Urothelium cell line (cell line): ENCODE measurements at places on chromosomes 5 and 9.

GRCh38 chr5:38541174-38541725 is 15.2 kb downstream of the LIFR start:
- no peak for DNase-seq

DNA sequence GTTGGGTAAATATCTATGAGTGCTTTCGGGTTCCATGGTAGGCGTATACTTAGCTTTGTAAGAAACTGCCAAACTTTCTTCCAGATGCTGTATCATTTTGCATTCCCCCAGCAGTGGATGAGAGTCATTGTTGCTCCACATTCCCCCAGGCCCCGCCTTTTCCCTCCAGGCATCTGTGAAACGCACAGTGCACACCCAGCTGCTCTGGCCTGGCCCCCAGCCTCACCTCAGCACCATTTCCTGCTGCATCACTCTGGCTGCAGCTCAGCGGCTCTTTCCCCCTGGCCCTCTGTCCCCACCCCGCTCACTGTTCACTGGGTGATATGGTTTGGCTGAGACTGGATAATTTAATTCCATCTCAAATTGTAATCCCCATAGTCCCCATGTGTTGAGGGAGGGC is 76.6 kb upstream of the SPTLC1 start:
- DNase-seq = no peak

DNA sequence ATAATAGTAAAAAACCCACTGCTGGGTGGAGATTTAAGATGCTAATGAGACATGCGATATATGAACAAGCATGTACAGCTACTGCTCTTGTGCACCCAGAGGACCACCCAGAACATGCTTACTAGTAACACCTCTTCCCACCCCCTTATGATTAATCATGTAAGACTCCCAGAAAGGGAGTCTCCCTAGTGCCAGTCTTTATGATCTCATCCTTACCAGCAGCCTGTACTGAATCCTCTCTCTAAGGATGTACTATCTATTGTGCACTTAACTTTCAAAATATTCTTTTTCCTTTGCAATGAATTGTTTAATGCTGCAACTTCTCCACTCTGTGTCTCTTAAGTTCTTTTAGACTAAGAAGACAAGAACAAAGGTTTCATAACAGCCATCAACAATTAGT is 9.1 kb upstream of the MAT2B start:
- DNase-seq = no peak

GRCh38 chr9:113164536-113165300 is 13.9 kb downstream of the SLC31A2 start:
- no peak for DNase-seq

GRCh38 chr5:77816686-77817085 is 40.5 kb upstream of the TBCA start:
- DNase-seq = no peak

GRCh38 chr9:107704774-107705173 is 215.2 kb upstream of the KLF4 start:
- no peak for DNase-seq

DNA sequence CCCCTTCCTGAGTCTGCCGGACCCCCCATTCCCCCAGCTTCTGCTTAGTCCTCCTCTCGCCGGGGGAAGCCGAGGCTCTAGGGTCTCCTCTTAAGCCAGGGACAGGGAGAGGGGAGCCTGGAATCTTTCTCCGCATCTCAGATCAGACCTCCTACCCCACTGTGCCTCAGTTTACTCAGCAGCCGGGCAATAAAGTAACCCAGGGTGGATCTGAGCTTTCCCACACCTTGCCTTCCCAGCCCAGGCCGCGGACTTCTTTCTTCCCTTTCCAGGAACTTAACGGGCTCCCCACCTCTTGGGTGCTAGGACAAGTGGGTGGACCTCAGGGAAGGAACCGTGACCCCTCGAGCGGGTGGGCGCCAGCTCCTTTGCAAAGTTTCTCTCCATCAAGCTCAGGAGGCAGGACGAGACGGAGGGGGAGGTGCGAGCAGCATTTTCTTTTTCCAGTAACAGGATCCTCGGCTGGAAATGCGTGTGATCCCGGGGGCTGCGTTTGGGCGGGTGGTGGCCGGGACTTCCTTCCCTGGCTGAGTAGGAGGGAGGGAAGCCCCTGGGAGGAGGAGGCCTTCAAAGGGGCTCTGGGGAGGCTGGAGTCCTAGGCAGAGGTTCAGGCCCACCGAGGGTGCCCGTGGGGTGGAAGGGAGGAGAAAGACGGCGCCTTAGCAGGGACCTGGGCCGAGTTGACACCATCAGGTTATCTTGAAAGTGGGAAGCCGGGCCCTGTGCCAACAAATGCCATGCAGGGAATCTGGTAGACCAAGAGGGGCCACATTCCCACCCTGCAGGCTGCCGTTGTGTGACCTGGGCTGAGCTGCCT is 795 bp downstream of the DAB2IP start:
- no peak for DNase-seq

- DNase-seq = no peak
Measured at GRCh38 chr9:120447959-120448500, 131.9 kb downstream of the CDK5RAP2 start.

DNA sequence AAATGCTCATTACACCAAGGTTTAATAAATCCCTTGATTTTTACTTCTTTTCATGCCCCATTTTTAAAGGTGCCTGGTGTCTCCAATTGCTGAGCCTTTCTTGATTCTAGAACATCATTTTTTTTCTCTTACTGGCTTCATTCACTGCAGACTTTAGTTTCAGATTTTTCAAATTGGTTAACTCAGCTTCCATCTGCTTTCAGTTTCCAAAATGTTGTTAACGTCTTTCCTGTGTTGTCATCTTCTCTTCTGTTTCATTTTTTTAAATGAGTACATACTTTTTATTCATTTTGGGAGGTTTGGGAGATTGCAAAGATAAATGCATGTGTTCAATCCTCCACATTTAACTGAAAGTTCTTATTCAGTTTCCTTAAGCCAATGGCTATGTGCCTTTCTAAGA is 126.4 kb upstream of the CCNG1 start:
- DNase-seq = no peak

DNA sequence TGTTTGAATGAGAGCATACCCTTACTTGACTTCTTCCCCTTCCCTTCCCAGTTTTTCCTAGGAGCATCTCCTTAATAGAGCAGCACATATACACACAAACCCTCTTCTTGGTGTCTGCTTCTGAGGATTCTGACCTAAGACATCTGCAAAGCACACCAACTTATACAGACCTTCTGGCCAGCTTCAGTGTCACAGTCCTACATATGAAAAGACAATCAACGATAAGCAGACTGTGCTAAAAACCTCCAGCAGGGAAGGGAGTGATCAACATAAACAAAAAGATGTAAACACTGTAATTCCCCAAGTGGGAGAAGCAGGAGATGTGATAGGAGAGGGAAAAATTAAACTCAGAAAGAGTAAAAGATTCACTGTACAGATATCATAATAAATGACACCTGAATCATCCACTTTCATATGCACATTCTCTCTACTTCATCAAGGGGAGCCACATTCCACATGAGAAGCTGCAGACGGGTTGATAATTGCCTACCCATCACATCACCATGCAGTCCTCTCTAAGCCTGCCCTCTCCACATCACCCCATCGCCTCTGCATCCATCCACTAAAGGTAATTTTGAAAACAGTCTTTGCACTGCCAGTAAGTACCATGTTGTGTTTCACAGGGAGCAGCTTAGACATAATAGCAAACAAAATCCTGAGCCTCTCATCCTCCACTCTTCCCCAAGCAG is 13.0 kb downstream of the APBA1 start:
- DNase-seq = no peak

DNA sequence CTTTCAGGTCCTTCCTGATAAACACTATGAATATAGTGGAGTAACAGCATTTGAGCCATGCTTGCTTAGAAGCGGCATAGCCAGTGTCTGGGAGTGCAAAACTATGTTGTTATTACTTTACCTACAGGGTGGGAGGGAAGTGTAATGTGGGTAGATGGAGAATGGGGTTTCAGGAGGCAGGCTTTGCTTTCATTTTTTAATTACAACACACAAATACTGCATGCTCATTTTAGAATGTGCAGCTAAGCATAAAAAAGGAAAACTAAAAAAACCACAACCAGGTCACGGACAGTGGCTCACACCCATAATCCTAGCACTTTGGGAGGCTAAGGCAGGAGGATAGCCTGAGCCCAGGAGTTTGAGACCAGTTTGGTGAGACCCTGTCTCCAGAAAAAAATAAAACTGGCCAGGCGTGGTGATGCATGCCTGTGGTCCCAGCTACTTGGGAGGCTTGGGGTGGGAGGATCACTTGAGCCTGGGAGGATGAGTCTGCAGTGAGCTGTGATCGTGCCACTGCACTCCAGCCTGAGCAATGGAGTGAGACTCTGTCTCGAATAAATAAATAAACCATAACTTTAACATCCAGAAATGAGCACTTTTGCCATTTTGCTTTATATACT is 20.2 kb downstream of the HAVCR1 start:
- no peak for DNase-seq

GRCh38 chr9:110058304-110058953 is 149.5 kb downstream of the C9orf152 start:
- DNase-seq = peak; percentile 50

GRCh38 chr5:170913573-170913972 is 51.8 kb downstream of the RANBP17 start:
- DNase-seq = no peak

DNA sequence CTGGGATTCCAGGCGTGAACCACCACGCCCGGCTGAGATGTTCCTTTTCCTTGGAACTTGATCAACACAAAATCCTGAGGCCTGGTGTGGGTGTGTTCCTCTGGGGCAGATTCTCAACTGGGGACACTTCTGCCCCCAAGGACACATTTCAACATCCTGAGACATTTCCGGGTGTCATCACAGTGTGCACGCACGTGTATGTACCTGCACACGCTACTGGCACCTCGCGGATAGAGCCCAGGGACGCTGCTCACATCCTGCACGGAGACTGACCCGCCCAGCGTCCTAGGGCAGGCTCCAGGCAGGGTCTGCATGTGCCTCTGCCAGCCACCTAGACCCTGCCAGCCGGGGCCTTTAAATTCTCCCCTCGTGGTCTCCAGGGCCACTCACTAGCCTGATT is 8.0 kb downstream of the SAPCD2 start:
- DNase-seq = no peak

DNA sequence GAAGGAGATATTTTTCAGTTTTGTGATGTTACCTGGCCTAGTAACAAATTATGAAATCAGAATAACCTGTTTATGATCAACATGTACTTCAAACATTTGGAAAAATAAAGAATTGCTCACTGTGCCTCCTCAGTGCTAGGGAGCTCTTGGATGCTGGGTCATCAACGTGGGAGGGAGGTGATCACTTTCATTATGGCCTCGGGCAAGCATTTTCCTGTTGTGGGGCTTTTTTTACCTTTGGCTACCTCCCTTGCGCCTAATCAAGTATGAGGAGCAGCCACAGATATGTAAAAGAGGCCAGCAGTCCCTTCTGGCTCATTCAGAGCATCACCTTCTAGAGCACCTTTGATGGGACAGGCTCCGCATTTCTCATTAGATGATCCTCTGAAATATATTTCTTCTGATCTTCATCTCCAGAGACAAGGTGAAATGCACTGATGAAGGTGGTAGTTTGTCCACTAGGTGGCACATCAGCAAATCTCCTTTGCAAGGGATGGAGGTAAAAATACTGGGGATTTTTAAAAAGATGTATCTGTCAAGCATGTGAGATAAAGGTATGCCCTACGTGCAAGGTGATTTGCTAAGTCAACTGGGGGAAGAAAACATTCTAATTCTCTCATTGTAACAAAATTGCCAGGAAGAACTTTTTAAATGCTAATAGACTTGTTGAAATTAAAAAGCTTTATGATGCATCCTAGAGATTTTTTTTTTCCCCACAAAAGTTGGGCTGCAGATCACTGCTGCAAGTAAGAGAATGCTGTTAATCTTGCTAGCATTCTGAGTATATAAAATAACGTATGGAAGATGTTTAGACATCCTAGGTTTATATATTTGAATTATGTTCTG is 218.2 kb downstream of the MAST4 start:
- DNase-seq = peak; percentile 62

GRCh38 chr9:11500780-11501179 is 888.0 kb upstream of the PTPRD start:
- no peak for DNase-seq

DNA sequence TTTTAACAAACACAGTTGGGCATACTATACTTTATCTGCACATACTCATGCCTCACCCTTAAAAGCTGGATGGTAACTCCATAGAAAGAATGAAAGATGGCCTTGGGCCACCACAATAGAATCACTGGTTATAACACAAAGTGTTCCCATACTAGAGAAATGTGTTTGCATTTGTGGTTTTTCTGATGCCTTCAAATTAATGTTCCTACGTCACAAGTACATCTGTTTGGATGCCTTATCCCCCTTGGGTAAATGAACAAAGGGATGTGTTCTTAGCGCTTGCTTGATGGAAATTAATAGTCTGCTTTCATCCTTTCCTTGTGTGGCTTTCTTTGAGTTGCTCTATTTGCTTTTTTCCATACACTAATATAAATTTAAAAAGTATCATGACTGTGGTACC is 291.1 kb upstream of the PDE4D start:
- no peak for DNase-seq

DNA sequence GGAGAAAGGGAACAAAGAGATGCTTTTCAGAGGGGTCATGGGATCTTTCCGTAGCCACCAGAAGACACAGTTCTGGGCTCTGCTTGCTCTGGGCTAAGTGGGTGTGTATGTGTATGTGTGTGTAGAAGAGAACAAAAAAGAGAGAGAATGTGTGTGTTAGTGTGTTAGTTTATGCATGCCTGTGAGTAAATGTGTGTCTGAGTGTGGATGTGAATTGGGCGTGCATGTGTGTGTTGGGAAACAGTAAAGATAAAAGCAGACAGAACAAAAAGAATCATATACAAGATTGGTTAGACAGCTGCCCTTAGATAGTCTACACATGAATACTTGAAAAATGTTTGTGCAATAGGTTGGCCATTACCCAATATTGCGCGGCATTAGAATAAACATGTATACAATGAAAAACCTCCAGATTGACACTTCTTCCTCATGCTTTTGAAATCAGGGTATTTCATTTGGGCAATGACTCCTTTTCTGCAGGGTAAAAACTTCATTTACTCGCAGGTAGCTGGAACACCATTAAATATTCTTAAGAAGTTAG is 36.5 kb upstream of the HSPA9 start:
- no peak for DNase-seq

DNA sequence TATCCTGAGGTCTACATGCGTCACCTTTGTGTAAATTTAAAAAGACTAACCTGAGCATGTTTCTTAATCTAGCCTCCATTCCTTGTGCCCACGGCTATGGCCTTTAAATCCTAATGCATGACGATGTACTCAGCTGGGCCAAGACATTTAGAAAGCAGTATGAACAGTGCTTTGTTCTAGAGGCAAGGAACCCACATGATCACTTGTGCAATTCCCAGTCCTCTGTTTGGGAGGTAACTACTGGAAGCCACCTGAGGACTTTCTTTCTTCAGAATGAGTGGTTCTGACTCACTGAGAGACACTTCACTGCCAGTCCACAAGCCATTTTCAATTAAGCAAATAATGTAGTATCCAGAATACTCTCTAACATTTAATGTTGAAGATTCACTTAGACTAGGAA is 181.3 kb downstream of the RAB3C start:
- no peak for DNase-seq

- DNase-seq = no peak
Measured at GRCh38 chr9:136024286-136024685, 63.1 kb upstream of the UBAC1 start.

- DNase-seq = no peak
Measured at GRCh38 chr5:115453391-115454095, 91.0 kb downstream of the FEM1C start.

GRCh38 chr5:43609752-43610151 is 6.8 kb downstream of the NNT start:
- no peak for DNase-seq

- DNase-seq = peak; percentile 16
Measured at GRCh38 chr5:20446121-20446520, 458.1 kb upstream of the CDH18 start.

- DNase-seq = no peak
Measured at GRCh38 chr9:122213589-122214413, 15.0 kb downstream of the LHX6 start.
